ENCODE measurements at places on chromosomes 4 and X.

DNA sequence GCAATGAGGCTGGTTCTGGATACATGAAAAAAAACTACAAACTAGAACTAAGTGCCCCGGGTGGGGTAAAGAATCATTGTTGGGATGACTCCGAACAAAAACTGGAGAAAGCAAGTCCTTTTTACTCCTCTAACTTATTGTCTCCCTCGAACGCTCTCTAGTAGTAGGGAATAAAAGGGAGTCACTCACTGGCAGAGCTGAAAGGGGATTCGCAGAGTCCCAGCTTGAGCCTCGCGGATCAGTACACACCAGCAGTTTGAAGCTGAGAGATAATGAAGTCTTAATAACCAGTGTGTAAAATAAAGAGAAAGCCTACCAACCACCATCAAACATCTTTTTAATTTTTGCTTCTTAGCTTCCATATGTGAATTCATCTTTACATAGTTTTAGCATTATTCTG is 521.9 kb upstream of the ARX start:
- DNase-seq, result no peak

DNA sequence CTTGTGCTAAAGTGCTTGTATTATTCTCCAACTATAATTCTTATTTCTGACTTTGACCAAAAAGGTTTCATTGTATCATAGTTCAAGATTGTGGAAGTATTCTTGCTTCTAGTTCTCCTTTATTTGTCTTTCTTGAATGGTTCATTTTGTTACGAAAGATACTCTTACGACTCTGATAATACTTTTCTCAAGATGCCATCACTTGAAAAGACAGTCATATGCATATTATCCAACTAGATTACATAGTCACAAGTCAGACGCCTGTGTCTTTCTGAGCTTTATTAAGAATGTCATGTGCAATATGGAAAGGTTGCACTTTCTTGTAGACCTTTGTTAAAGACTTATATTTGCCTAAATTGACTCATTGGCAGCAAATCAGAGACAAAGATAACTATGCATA is 71.4 kb upstream of the HPGD start:
- no peak for DNase-seq

- DNase-seq, result no peak
Measured at GRCh38 chrX:41332408-41333002, 1.5 kb upstream of the DDX3X start.

GRCh38 chr4:6093671-6094070 is 75.4 kb upstream of the C4orf50 start:
- no peak for DNase-seq

- DNase-seq, result peak; percentile 93
Measured at GRCh38 chr4:7842384-7843279, 97.0 kb downstream of the AFAP1 start.

GRCh38 chr4:189385098-189385497 is 555.6 kb upstream of the FRG1 start:
- DNase-seq, result no peak

GRCh38 chrX:107324493-107325310 is 118.3 kb downstream of the DNAAF6 start:
- no peak for DNase-seq

- DNase-seq, result no peak
Measured at GRCh38 chr4:14028862-14029261, 401.3 kb upstream of the BOD1L1 start.

- peak; percentile 57 for DNase-seq
Measured at GRCh38 chr4:182307746-182308145, 64.5 kb downstream of the TENM3 start.

DNA sequence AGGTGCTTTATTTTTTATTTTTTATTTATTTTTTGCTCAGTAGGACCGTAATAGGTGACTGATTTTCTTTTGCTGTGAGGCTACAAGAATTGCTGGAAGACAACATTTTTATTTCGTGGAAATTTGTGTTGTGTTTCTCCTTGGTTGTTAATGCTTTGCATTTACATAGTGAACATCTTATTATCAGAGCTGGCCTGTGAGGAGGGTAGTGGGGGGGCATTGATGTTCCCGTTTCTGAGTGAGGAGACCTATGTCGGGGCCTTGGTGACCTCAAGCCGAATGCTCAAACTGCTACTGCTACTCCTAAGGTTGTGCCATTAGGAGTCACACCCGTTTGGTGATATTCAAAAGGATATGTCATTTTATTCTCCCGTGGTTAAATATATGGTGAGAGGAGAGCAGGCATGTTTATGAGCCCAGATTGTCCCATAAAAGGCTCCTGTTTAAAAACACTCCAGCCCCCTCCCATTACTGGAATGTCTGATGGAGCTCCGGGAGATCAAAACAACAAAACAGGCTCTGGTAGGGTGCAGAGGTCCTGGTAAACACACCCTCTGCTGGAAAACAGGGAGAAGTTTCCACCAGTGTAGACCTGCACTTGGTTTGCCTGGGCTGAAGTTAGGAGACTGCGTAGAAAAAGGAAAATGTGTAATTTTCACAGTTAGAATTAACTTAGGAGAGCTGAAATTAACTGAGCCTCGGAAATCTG is 5.6 kb downstream of the PDGFRA start:
- DNase-seq, result no peak

- DNase-seq, result no peak
Measured at GRCh38 chrX:81229901-81230300, 28.0 kb downstream of the SH3BGRL start.

DNA sequence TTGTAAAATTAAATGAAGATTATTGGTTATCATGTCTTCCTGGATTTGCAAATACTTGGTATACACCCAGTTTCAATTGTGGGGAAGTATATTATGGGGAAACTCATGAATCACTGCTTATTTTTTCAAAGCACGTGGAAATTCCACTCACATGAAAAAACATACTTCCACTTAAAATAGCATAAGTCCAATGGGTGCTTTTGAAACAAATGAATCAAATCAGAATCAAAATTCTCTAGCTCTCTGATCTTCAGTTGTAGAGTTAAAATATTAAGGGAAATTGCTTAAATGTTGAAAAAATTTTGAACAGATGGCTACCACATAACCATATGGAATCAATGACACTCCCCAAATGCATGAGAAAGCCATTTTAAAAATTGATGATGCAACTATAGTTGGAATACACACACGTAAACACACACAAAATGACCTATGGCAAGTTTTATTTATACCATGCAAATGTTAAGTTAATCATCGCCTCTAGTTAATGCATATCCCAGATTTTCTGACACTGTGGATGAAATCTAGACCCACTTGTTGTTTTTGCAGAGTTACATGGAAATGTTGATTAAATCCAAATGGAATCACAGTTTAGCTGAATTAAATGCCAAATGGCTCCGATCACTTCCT is 93.2 kb downstream of the ARSF start:
- DNase-seq, result no peak

GRCh38 chr4:25993395-25994185 is 79.6 kb downstream of the SMIM20 start:
- no peak for DNase-seq

- no peak for DNase-seq
Measured at GRCh38 chr4:127239902-127240763, 392.6 kb upstream of the INTU start.

- DNase-seq, result no peak
Measured at GRCh38 chrX:20215565-20215964, 51.1 kb downstream of the RPS6KA3 start.

GRCh38 chr4:127246963-127247952 is 385.5 kb upstream of the INTU start:
- no peak for DNase-seq

- DNase-seq, result no peak
Measured at GRCh38 chr4:71151054-71151453, 157.6 kb downstream of the DCK start.

DNA sequence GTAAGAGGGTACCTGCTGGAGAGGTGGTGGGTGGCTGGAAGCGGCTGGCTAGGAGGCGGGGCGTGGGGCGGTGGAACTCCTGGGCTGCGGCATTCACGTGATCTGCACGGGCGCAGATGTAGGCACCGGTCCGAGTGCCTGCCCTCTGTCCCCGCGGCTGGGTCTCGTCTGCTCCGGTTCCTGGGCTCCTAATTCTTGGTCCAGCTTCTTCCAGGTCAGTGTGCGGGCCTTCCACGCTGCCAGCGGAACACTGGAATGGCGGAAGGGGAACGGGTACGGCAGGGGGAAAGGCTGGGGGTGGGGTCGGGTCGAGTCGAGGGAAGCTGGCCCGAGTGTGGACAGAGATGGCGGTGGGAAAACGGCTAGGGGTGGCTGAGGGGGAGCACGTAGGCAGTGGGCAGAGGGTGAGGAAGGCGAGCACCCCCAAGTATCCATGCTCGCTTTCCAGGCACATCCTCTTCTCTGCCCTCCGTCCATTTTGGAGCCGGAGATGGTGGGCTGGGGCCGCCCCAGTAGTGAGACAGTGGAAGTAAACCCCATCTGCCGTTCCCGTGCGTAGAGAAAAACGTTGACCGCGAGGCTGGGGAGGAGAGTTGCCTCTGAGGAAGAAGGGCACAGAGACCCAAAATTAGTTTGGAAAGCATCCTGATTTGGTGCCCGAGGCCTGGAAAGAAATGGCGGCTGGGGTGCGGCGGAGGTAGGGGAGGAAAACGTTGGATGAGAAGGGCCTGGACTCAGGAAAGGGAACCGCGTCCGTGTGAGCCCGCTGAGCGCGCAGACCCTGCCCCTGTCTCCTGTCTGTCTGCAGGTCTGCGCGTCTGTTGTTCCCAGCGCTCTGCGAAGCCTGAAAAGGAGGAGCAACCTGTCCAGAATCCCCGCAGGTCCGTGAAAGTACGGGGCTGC is at the start of gene TCEAL4:
Gene TCEAL4, plus strand, starts transcription at position 105 of the 903 bp plus-strand sequence. CDS start 1,161 bp downstream, outside the sequence.
- DNase-seq, result no peak

GRCh38 chr4:126136922-126137781 is 822.4 kb downstream of the FAT4 start:
- DNase-seq, result no peak

GRCh38 chr4:69408451-69408850 is 87.3 kb downstream of the UGT2B4 start:
- DNase-seq, result no peak

- DNase-seq, result no peak
Measured at GRCh38 chrX:109448282-109448938, 33.5 kb downstream of the GUCY2F start.

DNA sequence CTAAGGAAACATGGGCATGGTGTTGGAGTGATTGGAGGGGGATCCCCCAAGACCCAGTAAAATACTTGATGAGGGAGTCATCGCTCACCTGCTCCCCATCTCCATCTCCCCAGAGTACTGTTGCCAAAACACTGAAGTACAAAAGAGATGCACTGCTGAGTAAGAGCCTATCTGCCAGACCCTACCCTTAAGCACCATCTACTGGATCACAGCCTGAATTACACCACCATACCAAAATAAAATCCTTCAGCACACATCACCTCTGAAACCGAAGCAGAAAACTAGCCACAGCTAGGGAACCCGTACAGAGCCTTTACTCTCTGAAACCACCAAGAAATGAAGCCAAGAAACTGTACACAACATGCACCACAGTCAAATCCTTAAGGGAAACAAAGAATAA is 466.3 kb upstream of the ACTRT1 start:
- DNase-seq, result no peak

DNA sequence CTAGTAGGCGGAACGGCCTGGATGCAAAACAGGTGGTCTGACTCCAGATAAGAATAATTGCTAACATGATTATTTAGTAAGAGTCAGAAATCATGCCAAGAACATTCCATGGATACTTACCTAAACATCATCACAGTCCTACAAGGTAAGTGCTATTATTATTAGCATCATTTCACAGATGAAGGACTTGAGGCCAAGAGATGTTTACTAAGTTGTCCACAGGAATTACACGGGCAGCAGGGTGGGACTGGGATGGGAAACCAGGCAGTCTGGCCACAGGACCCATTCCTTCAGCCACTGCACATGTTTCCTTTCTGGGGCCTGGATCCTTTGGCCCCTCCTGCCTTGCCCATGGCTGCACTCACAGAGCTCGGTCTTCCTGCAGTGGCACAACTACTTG is 48.3 kb downstream of the ANAPC4 start:
- no peak for DNase-seq
